Spinal cord (tissue), 10 donors: ENCODE measurements at places on chromosomes 5 and 9. TPM values are rescaled to one million over a fixed set of nuclear protein-coding genes. Genes with fewer than 3 reads are reported as not detected.

- no peak for DNase-seq
Measured at GRCh38 chr5:15384176-15384575, 115.8 kb upstream of the FBXL7 start.

GRCh38 chr9:124767821-124768220 is 3.3 kb downstream of the NR6A1 start:
- DNase-seq, result peak; percentile 61

DNA sequence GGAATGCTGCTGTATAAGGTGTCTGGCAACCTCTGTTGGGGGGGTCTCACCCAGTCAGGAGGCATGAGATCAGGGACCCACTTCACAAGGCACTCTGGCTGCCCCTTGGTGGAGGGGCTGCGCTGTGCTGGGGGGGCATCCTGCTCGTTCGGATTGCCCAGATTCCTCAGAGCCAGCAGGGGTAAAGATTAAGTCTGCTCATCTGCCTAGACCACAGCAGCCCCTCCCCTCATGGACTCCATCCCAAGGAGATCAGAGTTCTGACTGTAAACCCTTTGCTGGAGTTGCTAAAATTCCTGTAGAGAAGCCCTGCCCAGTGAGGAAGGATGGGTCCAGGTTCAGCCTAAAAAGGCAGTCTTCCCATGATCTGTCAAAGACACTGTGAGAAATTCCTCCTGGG is 262.0 kb upstream of the C9orf72 start:
- no peak for DNase-seq

GRCh38 chr5:106094204-106094607 is 1576.5 kb downstream of the EFNA5 start:
- DNase-seq, result peak; percentile 84

DNA sequence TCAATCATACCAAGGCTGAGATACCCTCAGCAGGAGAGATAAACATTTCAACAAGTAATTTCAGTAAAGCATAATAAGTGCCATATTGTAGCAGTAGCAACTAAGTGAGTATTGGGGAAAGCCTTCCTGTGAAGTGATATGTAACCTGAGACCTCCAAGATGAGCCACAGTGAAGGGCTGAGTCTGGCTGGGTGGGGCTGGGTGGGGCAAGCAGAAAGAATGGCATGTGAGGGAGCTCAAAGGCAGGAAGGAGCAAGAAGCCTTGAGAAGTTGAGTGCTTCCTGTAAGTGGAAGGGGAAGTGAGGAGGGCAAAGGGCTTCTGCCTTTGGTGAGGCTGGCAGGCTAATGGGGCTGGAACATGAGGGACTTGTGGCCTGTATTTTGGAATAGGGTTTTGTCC is 19.7 kb upstream of the ASTN2 start:
- DNase-seq, result no peak

GRCh38 chr9:11868795-11869194 is 824.4 kb upstream of the TYRP1 start:
- DNase-seq, result no peak

DNA sequence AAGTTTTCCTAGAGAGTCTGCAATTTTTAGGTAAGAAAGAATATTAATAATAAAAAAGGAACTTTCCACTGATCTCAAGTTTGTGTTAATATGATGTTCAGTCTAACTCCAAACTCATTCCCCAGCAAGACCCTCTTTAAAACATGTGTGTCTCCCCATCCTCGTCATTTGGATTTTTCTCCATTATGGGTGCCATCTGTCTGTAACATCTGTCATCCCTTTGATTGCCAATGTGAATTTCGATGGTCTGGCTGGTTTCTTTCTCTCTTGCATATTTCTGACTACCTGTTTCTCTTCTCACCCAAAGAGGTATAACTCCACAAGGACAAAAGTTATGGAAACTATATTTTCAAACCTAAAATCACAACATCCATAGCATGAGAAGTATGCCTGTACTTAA is 4.4 kb downstream of the TAS2R1 start:
- no peak for DNase-seq

Gene SETX
- 66.3 TPM for total RNA-seq

DNA sequence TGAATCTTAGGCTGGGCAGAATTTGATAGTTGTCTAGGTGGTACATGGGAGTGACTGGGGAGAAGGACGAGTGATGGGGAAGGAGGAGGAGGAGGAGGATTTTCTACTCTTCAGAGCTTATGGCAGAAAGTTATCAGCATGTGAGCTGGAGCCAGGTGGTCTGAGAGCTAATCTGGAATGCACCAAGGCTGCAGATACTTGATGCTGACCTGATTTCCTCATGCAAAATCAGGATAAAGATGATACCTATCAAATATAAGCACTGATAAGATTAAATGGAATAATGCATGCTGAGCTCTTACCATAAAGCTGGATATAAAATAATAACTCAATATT is 250.4 kb downstream of the SEMA5A start:
- no peak for DNase-seq

GRCh38 chr9:73411494-73411893 is 259.8 kb downstream of the ANXA1 start:
- DNase-seq, result no peak

Gene PLAC8L1
- total RNA-seq, result 0.39 TPM

- DNase-seq, result peak; percentile 84
Measured at GRCh38 chr5:72209147-72210115, 102.2 kb downstream of the MAP1B start.

Gene TAF1L
- total RNA-seq, result 0.06 TPM

- DNase-seq, result peak; percentile 91
Measured at GRCh38 chr5:125969011-125969813, 454.0 kb upstream of the GRAMD2B start.

GRCh38 chr9:113737517-113738271 is 138.4 kb upstream of the ZNF618 start:
- peak; percentile 58 for DNase-seq

DNA sequence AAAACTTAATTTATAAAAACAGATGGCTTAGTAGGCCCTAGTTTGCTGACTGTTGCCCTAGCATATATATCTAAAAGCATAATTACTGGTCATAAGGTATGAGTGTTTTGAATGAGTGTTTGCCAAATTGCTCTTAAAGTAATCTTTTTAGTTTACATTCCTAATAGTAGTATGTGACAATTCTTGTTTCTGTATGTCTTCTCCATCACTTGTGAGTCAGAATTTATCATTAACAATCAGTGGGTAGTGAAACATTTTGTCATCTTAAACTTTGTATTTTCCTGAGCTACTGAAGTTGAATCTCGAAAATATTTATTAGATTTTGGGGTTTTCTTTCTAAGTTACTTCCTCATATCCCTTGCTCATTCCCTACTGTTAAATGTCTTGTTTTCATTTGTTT is 49.6 kb downstream of the APC start:
- no peak for DNase-seq

Gene SOWAHA
- 4.1 TPM for total RNA-seq

Gene SLC27A6
- 2.1 TPM for total RNA-seq

DNA sequence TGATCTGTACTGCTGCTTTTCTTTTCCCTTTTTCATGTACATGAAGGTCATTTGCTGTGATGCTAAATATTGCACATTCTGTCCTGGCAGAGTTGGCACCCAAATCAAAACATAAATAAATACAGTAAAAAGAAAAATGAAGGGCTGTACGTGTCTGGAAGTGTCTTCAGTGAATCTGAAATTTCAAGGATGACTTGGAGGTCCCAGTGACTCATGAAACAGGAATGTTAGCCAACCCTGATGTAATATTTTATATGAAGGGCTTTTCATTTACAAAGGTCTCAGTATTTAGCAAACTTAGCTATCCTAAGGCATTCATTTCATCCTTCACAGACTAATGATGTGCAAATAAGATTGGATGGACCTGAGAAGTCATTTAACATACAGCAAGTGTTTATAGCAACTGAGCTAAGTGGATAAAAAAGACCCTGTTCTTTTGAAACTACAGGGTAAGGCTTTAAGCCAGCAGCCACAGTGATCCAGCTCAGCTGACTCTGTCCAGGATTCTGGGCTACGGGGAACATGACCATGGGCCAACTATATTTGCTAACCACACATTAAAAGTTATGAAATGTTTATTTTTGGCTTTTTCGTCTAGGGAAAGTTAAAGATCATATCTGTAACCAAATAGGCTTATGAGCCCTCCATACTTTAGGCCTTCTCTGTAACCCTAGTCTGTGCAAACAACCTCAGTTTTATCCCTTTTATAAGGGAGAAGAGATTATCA is 104.0 kb upstream of the DMRTA1 start:
- no peak for DNase-seq

GRCh38 chr9:123455187-123455586 is 99.2 kb downstream of the CRB2 start:
- no peak for DNase-seq

DNA sequence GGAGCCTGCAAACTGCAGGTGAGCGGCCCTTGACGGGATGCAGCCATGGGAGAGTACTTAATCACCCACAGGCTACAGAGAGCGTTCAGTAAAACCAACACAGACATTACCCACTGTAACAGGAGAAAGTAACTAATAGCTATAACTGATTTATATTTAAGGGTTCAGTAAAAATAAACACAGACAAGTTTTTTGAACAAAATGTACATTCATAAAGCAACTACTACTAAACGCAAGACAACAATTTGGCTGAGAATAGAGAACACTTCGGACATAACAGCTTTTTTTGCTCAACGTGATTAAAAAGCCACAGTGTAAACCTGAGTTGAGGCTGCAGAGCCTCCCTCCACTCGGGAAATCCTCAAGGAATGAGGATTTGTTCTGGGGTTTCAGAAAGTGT is 61.7 kb downstream of the LIFR start:
- no peak for DNase-seq
